DND-41 (cell line): ENCODE measurements at places on chromosomes 5 and 9.
A peak's percentile ranks its signal among the peaks of the same experiment; 100 is the strongest.

DNA sequence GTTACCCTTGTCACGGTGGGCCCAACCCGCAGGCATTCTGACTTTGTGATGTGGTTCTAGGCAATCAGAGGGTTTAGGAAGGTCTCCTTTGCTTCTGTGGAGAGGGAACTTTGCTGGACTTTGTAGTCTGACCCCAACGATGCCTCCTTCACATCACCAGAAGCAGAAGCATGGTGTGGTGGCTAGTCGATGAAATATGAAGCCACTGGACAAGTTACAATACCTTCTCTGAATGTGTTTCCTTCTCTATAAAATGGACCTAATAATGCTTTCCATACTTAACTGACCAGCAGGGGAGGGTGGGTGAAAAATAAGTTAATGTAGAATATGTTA lies 607 bp downstream of the SPEF2 start:
- no peaks in the 10 kb centered on the region for H3K27me3 ChIP-seq
- H3K4me3 ChIP-seq = peak overlapping the region; percentile 92
- no peak for DNase-seq
- no peaks in the 10 kb centered on the region for H3K36me3 ChIP-seq
- peak overlapping the region; percentile 85 for H3K27ac ChIP-seq

- no peak for DNase-seq
- no peak overlapping the region for H3K4me3 ChIP-seq
- H3K27ac ChIP-seq = no peak overlapping the region
- H3K4me1 ChIP-seq = peaks cover 25% of the 10 kb centered on the region
- H3K27me3 ChIP-seq = no peaks in the 10 kb centered on the region
These were observed 15.1 kb downstream of the ERCC6L2 start for GRCh38 chr9:95890594-95890993.

DNA sequence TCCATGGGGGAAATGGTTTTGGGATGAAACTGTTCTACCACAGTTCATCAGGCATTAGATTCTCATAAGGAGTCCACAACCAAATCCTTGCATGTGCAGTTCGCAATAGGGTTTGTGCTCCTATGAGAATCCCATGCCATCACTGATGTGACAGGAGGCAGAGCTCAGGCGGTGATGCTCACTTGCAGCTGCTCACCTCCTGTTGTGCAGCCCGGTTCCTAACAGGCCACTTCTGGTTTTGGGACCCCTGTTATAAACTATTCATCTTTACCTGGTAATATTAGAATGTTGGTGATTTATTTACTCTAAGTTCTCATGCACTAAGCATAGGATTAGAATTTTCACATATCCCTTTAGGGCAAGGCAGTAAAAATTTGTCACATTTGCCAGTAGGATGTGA lies 122.3 kb downstream of the CDC42SE2 start:
- no peak overlapping the region for H3K4me3 ChIP-seq
- H3K4me1 ChIP-seq = peaks cover 14% of the 10 kb centered on the region
- no peaks in the 10 kb centered on the region for H3K27me3 ChIP-seq
- H3K36me3 ChIP-seq = peaks cover 56% of the 10 kb centered on the region
- DNase-seq = no peak
- H3K27ac ChIP-seq = no peak overlapping the region

- no peak overlapping the region for H3K4me3 ChIP-seq
- no peak overlapping the region for H3K27ac ChIP-seq
- DNase-seq = no peak
- peaks cover 4% of the 10 kb centered on the region for H3K27me3 ChIP-seq
These were observed 303.3 kb upstream of the ACTBL2 start for GRCh38 chr5:57785946-57786345.

GRCh38 chr5:122352331-122352730 lies 40.3 kb downstream of the SNCAIP start:
- no peaks in the 10 kb centered on the region for H3K36me3 ChIP-seq
- no peak for DNase-seq
- H3K27me3 ChIP-seq = no peaks in the 10 kb centered on the region
- no peak overlapping the region for H3K4me3 ChIP-seq

GRCh38 chr9:99907208-99907532 lies 716 bp downstream of the STX17 start:
- H3K4me1 ChIP-seq = peaks cover 25% of the 10 kb centered on the region
- H3K27ac ChIP-seq = peak overlapping the region; percentile 93
- H3K36me3 ChIP-seq = no peaks in the 10 kb centered on the region

DNA sequence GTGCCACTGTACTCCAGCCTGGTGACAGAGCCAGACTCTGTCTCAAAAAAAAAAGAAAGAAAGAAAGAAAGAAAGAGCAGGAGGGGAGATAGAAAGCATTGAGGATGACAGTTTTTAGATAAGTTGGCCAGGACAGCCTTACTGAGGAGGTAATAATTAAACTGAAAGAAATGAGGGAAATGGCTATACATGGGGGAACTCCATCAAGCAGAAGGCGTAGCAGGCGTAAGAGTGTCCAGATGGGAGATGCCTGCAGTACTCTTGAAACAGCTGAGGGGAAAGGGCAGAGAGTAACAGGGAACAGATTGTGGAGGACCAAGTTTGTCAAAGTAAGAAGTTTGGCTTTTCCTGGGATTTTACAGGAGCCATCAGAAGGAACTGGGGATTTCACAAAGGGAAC lies 57.5 kb downstream of the HMGCS1 start:
- H3K4me1 ChIP-seq = no peaks in the 10 kb centered on the region
- no peak for DNase-seq
- peaks cover 4% of the 10 kb centered on the region for H3K27me3 ChIP-seq
- H3K4me3 ChIP-seq = no peak overlapping the region
- no peak overlapping the region for H3K27ac ChIP-seq

GRCh38 chr5:4572311-4573100 lies 567.6 kb upstream of the ADAMTS16 start:
- H3K36me3 ChIP-seq = no peaks in the 10 kb centered on the region
- H3K4me1 ChIP-seq = peaks cover 45% of the 10 kb centered on the region
- no peaks in the 10 kb centered on the region for H3K27me3 ChIP-seq
- DNase-seq = no peak
- H3K4me3 ChIP-seq = no peak overlapping the region
- no peak overlapping the region for H3K27ac ChIP-seq

DNA sequence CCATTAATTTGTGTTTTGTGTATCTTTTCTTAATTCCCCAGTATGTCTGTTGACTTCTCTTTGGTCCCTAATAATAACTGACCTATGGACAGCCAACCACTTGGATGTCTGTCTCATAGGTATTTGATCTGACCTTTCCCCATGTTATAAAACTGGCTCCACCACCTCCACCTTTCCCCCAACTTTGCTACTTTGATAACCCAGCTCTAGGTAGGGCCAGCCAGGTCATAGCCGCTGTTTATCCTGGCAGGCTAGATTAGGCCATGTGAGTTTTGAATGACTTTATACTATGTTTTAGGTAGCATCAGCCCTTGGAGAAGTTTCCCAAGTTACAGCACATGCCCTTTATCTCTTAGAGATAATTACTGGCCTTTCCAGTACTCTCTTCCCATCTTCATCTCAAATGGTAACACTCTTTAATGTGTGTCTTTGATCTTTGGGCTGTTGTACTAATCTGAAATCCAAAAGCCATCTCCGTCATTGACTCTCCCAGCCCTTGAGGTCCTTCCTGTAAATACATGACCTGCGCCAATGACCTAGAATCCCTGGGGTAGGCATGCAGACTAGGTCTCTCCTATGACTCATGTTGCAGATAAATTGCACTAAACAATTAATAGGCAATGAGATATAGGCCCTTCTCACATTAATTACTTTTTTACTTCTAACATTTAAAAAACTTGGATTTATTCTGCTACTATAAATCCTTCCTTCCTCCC lies 152.6 kb downstream of the CD180 start:
- no peak overlapping the region for H3K27ac ChIP-seq

- no peak for DNase-seq
- no peaks in the 10 kb centered on the region for H3K4me1 ChIP-seq
- H3K27me3 ChIP-seq = no peaks in the 10 kb centered on the region
These were observed 32.5 kb upstream of the RAB14 start for GRCh38 chr9:121233906-121234831.

DNA sequence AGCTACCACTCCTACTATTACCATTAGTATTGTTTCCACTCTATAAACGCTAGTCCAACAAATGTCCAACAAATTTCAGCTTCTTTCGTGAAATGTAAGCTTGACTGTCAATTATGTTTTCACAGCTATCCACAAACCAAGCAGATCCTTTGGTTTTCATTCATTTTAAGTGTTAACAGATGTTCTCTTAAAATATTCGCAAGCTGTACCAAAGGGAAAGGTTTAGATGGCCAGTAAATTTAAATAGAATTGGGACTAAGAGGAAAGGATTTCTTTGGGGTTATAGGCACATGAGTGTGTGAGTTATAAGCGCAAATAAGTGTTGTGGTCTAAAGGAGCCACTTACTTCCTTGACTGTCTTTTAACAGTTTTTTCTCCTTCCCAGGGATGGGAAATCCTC lies 136.8 kb upstream of the ADRA1B start:
- no peaks in the 10 kb centered on the region for H3K36me3 ChIP-seq
- no peak overlapping the region for H3K4me3 ChIP-seq
- no peak for DNase-seq
- H3K27ac ChIP-seq = no peak overlapping the region
- H3K27me3 ChIP-seq = no peaks in the 10 kb centered on the region
